ENCODE measurements at places on chromosomes 6 and 20.

- no peak for DNase-seq
Measured at GRCh38 chr6:43901733-43902230, 131.8 kb downstream of the VEGFA start.

- DNase-seq = no peak
Measured at GRCh38 chr6:118396969-118397368, 151.1 kb upstream of the PLN start.

DNA sequence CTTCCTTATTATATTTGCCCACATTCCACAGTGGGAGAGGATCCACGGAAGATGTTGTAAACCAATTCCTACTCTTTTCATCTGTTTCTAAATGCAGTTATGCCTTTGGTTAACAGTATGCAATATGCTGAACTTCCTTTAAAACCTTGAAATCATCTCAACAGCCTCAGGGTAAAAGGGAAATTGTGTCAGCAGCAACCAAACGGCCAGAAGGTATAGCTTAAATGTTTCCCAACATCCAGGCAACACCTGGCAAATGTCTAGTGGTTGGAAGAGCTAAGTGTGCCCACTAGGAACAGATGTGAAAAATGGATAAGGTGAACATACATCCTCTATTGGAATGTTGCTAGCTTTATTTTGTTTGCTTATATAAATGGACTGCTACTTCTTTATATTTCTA lies 164.8 kb downstream of the FAXC start:
- DNase-seq = no peak

GRCh38 chr6:150211700-150212511 lies 69.1 kb downstream of the PPP1R14C start:
- DNase-seq = peak; percentile 49

GRCh38 chr6:133918208-133918930 lies 29.5 kb downstream of the TCF21 start:
- no peak for DNase-seq

- no peak for DNase-seq
Measured at GRCh38 chr6:38495518-38495917, 144.2 kb downstream of the BTBD9 start.

- no peak for DNase-seq
Measured at GRCh38 chr6:132259070-132259469, 142.2 kb downstream of the MOXD1 start.

DNA sequence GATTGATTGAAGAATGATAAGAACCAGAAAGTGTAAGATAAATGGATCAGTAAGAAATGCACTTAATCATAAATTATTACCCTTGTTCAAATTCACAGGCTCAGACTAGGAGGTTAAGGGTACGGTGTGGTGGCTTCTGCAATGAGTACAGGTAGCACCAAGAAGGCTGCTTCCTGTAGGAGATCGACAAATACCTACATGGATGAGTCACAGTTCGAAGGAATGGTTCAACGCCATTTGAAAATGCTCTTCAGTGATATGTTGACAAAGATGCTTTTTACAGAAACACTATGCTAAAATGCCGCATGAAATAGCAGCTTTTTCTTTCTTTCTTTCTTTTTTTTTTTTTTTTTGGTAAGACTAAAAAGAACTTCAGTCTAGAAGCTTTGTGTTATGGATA lies 116.2 kb downstream of the DTNBP1 start:
- DNase-seq = peak; percentile 93

DNA sequence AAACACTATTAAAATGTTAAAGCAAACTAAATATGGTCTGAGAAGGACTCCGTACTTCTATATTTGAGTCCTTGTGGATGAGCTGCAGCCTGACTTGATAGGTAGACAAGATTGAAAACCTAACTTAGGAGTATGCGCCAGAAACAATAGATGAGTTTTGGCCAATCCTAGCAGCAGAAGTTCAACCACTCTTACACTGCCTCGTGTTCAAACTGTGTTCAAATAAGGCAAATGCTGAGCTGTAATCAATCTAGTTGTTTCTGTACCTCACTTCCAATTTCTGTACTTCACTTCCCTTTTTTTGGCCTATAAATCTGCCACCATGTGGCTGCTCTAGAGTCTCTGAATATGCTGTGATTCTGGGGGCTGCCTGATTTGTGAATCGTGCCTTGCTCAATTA lies 13.2 kb upstream of the SERINC1 start:
- DNase-seq = no peak

GRCh38 chr20:46255440-46256104 lies 52.7 kb downstream of the CDH22 start:
- DNase-seq = peak; percentile 93

- DNase-seq = no peak
Measured at GRCh38 chr6:102356170-102356569, 962.7 kb downstream of the GRIK2 start.

GRCh38 chr20:40257763-40258162 lies 431.3 kb downstream of the MAFB start:
- DNase-seq = no peak

DNA sequence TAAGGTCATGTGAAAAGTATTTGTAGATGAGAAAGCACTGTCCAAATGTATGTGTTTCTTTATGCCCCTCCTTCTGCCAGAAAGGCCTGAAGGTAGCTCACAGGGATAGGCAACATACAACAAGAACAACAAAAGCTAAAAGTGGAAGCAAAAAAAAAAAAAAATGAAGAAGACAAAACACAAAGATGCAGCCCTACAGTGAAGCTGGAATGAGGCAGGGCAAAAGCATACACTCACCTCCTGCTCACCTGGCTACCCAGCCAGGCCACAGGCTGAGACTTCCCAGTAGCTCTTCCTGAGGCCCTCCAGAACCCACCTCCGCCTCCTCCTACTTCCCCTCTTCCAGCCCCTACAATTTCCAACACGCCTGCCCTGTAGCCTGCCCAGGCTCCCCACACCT lies 2.4 kb downstream of the UNC5CL start:
- no peak for DNase-seq

DNA sequence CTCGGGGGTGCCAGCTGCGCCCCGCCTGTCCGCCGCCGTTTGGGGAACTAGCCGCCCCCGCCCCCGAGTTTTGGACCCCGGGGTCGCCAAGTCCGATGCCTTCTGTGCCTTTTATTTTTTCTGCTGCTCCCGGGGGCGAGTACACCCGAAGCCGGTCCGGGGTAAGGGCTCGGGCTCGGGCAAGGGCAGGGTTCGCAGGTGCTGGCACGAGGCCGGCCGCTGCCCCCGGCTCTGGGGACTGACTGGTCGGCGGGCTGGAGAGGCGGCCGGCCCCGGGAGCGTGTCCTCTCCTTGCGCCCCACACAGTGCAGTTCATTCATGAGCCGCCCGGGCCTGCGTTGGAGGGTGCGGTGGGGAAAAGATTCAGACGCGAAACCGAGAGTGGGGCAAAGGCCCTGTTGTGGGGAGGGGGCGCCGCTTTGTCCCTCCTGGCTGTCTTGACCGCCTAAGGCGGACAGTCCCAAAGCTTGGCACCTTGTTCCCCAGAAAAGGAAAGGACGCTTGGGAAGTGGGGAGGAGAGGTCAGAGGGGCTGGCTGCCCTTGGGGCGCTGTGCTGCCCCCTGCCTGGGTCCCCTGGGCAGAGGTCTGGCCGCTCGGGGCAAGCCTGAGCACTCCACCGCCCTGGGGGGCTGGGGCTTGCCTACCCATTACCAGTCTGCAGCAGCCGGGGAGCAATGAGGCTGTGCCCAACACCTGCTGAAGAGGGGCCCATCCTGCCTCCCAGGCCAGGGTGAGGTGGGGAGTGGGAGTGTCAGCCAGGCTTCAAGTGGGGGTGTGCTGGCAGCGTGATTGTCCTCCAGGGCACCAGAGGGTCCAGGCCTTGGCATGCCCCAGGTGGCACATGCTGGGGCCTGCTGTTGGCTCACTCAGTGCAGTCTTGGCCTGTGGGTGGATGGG lies 915 bp downstream of the TMEM63B start:
- DNase-seq = peak; percentile 68

GRCh38 chr6:11350294-11350693 lies 117.8 kb upstream of the NEDD9 start:
- no peak for DNase-seq

GRCh38 chr6:25769983-25770382 lies 15.4 kb downstream of the SLC17A4 start:
- no peak for DNase-seq

GRCh38 chr6:150600010-150600300 lies 270 bp downstream of the PLEKHG1 start:
- no peak for DNase-seq

GRCh38 chr6:127561660-127562059 lies 15.3 kb upstream of the C6orf58 start:
- DNase-seq = peak; percentile 7

DNA sequence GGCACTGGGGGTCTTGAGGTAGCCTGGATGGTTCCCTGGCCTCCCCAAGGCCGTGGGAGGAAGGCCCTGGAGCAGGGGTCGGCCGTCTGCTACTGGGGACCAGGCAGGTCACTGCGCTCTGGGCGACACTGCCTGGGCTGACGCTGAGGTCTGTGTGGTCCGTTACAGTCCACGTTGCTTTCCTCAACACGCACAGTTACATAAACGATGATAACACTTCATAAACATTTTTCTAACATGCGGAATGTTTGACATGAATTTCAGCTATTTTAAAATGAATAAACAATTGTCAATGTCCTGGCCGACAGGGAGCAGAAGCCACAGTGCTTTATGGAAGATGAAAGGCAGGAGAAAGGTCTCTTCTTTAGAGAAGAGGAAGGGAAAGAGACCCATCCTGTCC lies 10.2 kb upstream of the RBBP8NL start:
- DNase-seq = no peak

DNA sequence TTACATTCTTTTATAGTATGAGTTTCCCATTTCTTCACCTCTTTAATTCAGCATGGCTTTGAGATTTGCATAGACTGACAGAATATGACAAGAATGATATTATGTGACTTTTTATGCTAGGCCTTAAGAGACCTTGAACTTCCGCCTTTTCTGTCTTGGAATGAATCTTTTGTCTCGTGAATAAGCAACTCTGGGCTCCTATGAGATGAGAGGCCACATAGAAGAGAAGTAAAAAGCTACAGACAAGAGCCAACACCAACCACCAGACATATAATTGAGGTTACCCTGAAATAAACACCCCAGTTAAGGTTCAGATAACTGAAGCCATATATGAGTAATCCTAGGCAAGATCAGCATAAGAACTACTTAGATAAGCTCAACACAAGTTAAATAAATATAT lies 600.8 kb downstream of the MEI4 start:
- DNase-seq = no peak

- no peak for DNase-seq
Measured at GRCh38 chr6:3293271-3294155, 34.8 kb downstream of the PSMG4 start.

- DNase-seq = no peak
Measured at GRCh38 chr20:38987777-38988176, 25.6 kb downstream of the DHX35 start.

- no peak for DNase-seq
Measured at GRCh38 chr20:14664101-14664500, 326.7 kb upstream of the FLRT3 start.

DNA sequence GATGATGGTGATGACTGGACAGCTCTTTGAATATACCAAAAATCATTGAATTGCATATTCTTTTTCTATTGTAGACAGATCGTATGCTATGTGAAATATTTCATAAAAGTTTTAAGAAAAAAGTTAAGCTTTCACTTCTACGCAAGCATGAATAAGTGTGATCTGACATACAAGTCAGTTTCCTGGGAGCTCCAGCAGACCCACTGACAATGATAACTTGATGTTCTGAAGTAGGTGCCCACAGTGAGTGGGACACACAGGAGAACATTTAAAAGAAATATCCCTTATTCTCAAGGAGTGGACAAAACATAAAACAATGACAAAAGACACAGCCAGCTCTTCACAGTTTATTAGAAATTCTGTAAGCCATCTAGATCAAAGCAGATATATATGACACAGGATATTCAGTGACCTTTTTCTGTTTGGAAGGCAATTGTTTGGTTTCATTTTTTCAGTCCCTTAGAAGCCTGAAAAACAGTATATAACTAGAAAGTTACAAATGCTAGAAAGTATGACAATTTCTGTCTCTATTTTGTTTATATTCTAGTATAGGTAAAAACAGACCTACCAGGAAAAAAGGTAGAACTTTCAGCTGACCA lies 101.4 kb downstream of the IRF4 start:
- DNase-seq = no peak

DNA sequence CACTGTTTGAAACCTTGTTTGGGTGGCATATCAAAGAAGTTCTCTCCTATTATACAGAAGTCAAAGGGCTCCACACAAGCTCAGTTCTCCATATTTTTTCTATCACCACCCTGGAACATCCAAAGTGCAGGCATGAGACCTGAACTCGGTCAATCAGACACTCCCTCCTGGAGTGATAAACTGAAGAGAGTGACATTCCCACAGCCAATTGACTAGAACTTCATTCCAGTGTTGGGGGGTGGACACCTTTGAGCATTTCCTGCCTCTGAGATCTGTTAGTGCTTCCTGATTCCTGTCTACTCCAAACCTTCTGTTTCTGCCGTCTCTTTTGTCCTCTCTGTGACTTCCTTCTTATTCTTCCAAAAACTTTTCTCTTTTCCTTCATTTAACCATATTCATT lies 220.7 kb upstream of the NOX3 start:
- no peak for DNase-seq

GRCh38 chr20:53981752-53982437 lies 88.5 kb downstream of the BCAS1 start:
- DNase-seq = no peak

DNA sequence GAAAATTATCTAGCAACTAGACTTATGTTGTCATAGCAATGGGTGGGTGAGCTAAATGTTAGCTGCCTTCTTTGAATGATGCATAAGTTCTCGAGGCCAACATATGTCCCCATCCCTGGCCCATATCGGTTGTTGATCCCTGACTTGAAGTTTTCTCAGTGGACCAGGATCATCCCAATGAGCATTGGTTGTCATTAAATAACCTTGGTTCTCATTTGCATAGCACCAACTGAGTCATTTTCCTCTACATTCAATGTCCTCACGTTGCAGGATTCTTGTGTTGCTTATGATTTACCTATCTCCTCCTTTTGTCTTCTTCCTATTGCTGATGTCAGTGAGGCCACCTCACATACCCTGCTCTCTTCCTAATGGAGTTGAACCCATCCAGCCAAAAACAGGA lies 12.1 kb upstream of the AHCY start:
- peak; percentile 12 for DNase-seq

DNA sequence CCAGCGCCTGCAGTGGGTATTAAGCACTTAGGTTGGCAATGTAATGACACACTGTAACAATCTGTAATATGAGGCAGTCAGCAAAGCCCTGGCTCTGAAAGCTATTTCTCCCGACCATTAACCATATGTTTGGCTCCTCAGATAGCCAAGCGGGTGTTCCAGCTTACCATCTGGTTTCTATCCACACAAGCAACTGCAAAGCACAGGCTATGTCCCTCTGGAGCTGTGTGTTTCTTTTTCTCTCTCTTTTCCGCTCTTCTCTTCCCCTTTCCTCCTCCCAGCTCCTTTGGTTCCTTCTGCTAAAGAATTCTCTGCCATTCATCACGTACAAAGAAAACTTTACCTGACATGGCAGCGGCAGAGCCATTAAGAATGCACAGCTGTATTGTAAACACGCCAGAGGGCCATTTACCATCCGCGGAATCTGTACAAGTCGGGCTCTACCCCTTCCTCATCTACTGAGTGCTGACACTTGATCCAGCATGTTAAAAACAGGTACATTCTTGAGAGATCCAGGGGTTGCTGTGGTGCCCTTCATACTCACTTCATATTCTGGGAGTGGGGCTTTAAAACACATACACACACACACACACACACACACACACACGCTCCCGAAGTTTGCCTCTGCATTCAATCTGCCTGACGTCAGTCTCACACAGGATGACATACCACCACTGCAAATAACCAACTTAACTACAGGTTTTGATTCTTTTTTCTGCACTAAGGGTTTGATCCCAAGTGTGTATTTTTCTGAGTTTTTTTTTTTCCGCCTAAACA lies 77.2 kb downstream of the BACH2 start:
- peak; percentile 83 for DNase-seq

- no peak for DNase-seq
Measured at GRCh38 chr20:39851459-39851858, 837.6 kb downstream of the MAFB start.
